ENCODE measurements at places on chromosomes 6 and 20.
A peak's percentile ranks its signal among the peaks of the same experiment; 100 is the strongest.

DNA sequence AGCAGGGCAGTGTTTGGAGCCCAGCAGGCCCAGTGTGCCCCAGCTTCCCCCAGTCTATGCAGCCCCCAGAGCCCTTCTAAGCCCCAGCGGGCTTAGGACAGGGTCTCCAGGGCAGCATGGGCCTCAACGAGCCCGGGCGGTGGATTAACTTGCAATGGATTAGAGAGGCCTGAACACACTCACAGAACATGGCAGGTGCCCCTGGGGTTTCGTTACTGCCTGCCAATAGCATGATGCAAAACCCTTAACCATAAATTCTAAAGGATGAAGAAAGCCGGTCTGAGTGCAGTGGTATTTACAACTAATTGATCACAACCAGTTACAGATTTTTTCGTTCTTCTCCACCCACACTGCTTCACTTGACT lies 18.9 kb downstream of the ENTPD6 start:
- DNase-seq, result no peak

DNA sequence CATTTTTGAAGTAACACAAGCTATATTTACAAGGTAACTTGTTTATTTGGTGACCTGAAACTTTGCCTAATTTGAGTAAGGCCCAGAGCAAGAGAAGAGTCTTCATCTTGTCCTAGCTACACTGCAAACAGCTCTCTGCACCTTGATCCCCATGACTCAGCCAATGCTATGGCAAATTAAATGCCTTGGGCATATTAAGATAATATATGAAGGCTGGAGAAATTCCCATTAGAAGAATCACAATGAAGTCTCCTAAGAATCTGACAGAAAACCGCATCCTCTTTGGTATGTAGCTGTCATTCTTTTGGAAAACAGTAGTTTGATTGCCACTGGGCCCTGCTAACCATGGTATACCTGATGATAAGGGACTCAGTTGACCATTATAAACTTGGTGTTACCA lies 204.5 kb downstream of the UBE3D start:
- DNase-seq, result no peak

- DNase-seq, result no peak
These were observed 24.7 kb upstream of the MROH8 start for GRCh38 chr20:37204056-37204455.

GRCh38 chr20:60851826-60852704 lies 400.0 kb upstream of the CDH4 start:
- DNase-seq, result no peak

DNA sequence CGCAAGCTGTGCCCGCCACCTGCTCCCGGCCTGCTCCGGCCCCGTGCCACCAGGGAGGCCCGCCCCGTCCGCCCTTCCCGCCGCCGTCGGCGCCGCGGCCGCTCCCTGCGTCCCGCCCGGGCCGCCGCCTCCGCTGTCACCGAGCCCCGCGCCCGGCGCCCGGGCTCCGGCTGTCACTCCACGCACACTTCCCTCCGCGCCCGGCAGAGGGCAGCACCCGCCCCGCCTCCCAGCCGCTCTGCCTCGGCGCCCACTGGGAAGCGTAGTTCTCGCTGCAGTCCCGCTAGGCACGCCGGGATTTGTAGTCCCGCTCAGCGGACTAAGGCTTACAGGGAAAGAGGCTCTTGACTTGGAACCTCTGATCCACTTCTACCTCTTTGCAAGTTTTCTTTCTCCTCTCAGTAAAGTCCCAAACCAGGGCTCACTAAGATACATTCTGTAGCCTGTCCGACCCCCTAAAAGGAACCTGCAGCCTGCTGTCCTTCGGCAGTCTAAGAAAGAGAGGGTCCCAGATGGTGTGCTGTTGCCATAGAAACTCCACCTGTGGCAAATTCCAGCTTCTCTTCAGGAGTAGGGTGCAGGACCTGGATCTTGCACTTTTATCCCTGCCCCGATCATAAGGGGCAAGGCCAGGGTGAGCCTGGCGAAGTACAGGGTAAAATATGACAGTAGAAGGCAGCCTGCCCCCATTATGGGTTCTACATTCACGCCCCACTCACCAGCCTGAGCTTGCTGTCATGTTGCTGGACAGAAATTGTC lies at the start of gene TFEB:
TSS of gene TFEB (minus strand) at position 182 of the 759 bp plus-strand sequence. CDS start 44,395 bp downstream, outside the sequence.
- DNase-seq, result peak; percentile 90

- no peak for DNase-seq
These were observed 23.8 kb downstream of the NRSN1 start for GRCh38 chr6:24149836-24150235.

GRCh38 chr20:7432612-7433011 lies 507.6 kb downstream of the HAO1 start:
- no peak for DNase-seq

Measured in myocyte (in vitro differentiated cells).